Hematopoietic multipotent progenitor cell (in vitro differentiated cells): ENCODE measurements at places on chromosomes 7 and 10.
A peak's percentile ranks its signal among the peaks of the same experiment; 100 is the strongest.

GRCh38 chr10:76074659-76075058, 643.2 kb downstream of the LRMDA start:
- DNase-seq, result no peak

DNA sequence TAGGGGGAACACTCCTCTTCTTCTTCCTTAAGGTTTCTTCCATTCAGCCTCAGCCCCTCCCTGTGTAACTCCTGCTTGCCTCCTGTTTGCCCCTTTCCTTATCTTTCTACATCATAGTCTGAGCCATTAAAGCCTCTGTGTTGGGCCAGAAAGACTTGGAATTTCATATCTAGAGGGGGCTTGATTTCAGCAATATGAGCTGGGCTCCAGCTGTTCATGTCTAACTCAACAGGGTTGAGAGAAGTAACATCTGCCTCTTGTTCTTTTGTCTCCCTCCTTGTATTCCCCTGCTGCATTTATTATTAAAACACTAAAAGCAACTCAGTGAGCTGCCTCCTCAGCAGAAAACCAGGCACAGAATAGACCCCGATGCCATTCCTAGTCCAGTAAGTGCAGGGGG, 17.6 kb downstream of the SEC24C start:
- DNase-seq, result no peak

DNA sequence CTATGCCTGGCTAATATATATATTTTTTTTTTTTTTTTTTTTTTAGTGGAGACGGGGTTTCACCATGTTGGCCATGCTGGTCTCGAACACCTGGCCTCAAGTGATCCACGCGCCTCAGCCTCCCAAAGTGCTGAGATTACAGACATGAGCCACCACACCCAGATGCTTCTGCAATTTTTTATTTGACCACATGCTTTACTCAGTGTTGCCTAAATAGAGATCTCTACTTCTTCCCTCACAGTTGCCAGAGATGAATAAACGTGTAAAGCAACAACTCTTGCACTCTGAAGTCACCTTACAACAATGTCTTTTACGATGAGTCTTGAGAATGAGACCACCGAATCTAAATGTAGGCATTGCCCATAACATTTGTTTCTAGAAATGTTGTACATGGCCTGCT, 107.9 kb upstream of the FRMD4A start:
- no peak for DNase-seq

GRCh38 chr10:50456719-50457118, 167.0 kb downstream of the SGMS1 start:
- DNase-seq, result no peak

GRCh38 chr7:29806208-29806994, at the start of gene WIPF3:
Gene WIPF3, plus strand, starts transcription at chr7:29806508. Its CDS starts 28,217 bp downstream, at chr7:29834725.
- DNase-seq, result no peak

GRCh38 chr7:42460933-42461332, 223.9 kb upstream of the GLI3 start:
- DNase-seq, result no peak

- no peak for DNase-seq
These were observed 236.3 kb upstream of the DKK1 start for GRCh38 chr10:52077814-52078213.

DNA sequence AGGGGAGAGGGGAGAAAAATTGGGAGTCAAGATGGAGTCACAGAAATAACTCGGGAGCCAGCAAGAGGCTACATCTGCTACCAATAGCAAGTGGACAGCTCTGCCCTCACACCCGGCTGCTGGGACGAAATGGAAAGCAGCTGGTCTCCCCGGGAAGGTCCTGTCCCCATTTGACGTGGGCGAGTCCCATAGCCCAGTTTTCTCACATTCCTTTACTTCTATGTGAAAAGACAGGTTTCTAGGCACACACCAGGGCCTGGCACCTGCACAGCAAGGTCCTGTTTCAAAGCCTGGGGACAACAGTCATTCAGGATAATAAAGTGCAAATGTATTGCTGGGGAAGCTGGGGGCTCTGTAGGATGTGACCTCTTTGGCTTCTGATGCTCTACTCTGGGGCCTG, 162.6 kb downstream of the OAT start:
- no peak for DNase-seq

GRCh38 chr10:70432561-70433263, 8.8 kb downstream of the NODAL start:
- no peak for DNase-seq

- no peak for DNase-seq
These were observed 137.1 kb upstream of the MDFIC start for GRCh38 chr7:114784746-114785145.

GRCh38 chr7:5380350-5381070, 43.1 kb downstream of the TNRC18 start:
- no peak for DNase-seq

GRCh38 chr7:105713488-105714465, 132.5 kb upstream of the EFCAB10 start:
- no peak for DNase-seq

DNA sequence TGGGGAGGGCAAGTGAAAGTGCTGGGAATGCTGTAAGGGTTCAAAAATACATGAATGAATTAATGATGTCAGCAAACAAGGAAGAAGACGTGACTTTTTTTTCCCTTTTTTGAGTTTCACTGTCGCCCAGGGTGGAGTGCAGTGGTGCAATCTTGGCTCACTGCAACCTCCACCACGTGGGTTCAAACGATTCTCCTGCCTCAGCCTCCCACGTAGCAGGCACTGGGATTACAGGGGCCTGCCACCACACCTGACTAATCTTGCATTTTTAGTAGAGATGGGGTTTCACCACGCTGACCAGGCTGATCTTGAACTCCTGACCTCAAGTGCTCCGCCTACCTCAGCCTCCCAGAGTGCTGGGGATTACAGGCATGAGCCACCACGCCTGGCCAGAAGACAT, 30.0 kb downstream of the DENND10 start:
- no peak for DNase-seq

DNA sequence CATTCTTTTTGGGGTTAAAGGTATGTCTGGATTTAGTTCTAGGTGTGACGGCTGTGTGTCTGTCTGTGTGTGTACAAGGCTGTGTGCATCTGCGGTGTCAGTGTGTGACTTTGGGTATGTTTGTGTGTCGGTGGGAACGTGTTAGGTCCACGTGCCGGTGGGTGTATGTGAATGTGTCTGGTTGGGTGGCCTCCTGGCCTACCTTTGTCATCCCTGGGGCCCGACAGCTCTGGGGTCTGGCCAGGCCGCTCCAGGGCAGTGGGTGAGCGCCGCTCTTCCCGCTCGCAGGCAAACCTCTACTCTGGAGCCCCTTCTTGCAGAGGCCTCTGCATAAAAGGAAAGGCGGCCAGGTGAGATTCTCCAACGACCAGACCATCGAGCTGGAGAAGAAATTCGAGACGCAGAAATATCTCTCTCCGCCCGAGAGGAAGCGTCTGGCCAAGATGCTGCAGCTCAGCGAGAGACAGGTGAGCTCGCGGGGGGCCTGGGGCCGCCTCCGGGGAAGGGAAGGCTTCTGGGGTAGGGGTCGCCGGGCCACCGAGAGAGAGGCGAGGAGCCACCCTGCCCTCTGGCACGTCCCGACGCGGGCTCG, 2.4 kb downstream of the HHEX start:
- no peak for DNase-seq

DNA sequence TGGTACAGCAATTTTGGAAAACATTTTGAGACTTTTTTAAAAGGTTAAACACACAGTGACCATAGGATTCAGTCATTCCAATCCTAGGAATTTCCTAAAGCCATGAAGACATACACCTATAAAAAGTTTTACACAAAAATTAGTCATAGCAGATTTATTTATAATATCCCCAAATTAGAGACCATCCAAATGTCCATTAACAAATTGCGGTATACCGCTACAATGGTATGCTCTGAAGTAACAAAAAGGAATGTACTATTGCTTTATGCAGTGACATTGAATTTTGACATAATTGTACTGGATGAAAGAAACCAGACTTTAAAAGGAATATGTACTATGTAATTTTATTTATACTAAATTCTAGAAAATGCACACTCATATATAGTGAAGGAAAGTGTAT, 362.8 kb downstream of the HGF start:
- no peak for DNase-seq

DNA sequence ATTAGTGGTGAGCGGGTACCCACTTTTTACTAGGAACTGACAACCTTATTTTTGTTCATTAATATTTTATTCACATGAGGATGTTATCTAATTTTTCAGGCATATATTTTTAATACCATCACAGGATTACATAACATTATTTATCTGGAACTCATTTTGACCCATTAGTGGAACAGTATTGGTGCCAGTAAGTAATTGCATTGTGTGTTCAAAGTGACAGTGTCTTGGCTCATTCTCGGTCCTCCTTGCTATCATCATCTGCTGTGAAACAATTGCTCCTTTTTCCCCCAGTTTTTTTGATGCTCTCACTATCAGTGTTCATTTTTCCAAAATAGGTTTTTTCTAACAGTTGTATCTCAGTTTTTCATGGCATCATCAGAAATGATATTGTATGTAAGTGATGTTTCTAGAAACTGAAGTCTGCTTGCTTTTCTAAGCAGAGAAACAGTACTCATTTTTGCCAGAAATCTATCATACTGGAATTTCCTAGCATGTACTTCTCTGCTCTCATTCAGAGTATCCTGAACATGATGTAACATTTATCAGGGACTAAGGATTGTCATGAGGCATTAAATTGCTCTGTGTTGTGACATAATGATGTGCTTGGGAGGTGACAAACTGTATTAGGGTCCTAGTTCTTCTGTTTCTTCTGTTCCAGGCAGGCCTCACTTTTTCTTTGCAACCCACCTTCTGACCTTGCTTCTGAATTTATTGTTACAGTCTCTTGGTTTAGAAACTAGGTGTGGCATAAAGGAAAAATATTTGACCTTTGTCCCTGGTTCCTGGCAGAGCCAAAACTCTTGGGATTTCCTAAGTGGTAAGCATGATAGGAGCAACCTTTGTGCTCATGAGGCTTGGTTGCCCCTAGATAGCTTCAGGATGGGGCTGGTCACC, 4.2 kb downstream of the NUB1 start:
- DNase-seq, result no peak

GRCh38 chr7:129644634-129645230, 33.2 kb downstream of the NRF1 start:
- peak; percentile 67 for DNase-seq

DNA sequence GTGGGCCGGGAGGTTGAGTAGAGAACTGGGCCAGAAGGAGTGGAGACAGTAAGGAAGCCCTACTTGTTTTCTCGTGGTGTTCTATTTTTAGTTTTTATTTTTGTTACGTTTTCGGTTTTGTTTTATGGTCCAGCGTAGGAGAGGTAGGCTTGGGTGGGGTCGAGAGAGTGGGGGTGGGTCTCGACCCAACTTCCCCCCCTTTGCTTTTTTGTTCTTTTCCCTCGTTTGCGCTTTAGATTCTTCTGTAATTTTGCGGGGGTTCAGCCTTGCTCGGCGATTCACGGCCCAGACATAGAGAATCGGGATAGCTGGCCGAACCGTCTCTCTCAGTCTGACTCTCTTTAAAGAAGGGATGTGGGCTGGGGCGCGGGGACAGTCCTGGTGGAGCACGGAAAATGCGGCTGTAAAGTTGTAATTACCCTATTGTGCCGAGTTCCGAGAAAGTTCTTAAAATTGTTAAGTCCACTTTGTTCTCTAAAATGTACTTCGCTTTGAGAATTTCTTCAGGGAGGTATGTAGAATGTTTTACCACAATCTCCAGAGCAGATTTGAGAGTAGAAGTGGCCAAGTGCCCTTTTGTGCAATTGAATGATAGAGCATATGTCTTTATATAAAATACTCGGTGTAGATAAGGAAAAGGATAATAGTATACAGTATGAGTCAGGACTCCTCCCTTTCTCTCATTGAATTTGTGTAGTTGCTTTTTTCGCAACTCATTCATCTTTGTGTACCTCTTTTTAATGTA, 816 bp downstream of the DMTF1 start:
- peak; percentile 11 for DNase-seq
